ENCODE measurements at places on chromosomes 6 and 20. TPM values are rescaled to one million over a fixed set of nuclear protein-coding genes. Genes with fewer than 3 reads are reported as not detected.

SEC63 gene
- total RNA-seq, result 10.8 TPM

MOG gene
- total RNA-seq, result not detected

NHSL1 gene
- total RNA-seq, result 48.5 TPM

COL11A2 gene
- under 0.01 TPM for total RNA-seq

TAF8 gene
- 14.9 TPM for total RNA-seq

MCHR2 gene
- not detected for total RNA-seq

ZFAND3 gene
- 11.7 TPM for total RNA-seq

CDH4 gene
- under 0.01 TPM for total RNA-seq

NMBR gene
- total RNA-seq, result not detected

POLR1H gene
- 36.2 TPM for total RNA-seq

PDE7B gene
- total RNA-seq, result 6.5 TPM

WFDC10B gene
- total RNA-seq, result not detected

CD93 gene
- total RNA-seq, result 101 TPM

GABRR2 gene
- 0.13 TPM for total RNA-seq

DNA sequence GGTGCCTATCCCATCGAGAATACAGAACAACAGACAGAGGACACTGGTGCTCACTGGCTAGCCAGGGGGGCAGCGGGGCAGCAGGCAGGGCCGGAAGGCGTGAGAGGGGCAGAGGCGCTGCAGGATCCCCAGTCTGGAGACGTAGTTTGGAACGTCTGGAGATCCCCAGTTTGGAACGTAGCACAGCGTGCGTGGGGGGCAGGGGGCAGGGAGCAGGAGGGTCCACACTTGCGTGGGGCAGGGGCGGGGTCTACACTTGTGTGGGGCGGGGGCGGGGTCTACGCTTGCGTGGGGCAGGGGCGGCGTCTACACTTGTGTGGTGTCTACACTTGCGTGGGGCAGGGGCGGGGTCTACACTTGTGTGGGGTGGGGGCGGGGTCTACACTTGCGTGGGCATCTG is 107.2 kb downstream of the DACT2 start:
- DNase-seq, result no peak

DNA sequence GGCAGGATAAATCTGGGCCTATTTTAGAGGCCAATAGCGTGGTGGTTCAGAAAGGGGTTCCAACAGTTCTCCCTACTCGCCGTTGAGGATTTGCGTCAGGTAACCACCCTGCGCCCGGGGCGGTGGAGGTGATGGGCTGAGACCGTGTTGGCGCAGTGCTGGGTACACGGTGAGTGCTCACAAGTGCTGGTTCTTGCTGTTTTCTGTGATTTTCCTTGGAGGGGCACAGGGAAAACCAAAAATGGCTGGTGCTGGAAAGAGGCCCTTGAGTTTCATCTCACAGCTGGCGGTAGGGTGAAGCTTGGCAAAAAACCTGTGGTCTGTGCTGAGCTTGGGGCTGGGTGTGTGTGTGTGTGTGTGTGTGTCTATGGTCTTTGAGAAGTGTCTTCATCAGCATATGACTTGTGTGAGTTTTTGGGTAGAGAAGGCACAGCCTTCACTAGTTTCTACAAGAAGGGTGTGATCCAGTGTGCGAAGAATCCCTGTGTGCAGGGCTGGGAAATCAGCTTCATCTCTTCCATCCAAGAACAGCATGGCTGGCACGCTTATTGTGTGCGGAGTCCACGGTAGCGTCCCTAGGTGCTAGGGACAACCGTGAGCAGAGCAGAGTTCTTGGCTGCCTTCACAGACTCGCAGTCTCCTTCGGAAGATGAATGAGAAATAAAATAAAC is 35.3 kb upstream of the SCRT2 start:
- no peak for DNase-seq

GRCh38 chr6:116858060-116858459 is 19.0 kb upstream of the RFX6 start:
- DNase-seq, result no peak

GRCh38 chr20:13105864-13106457 is 97.2 kb downstream of the SPTLC3 start:
- peak; percentile 23 for DNase-seq

DNA sequence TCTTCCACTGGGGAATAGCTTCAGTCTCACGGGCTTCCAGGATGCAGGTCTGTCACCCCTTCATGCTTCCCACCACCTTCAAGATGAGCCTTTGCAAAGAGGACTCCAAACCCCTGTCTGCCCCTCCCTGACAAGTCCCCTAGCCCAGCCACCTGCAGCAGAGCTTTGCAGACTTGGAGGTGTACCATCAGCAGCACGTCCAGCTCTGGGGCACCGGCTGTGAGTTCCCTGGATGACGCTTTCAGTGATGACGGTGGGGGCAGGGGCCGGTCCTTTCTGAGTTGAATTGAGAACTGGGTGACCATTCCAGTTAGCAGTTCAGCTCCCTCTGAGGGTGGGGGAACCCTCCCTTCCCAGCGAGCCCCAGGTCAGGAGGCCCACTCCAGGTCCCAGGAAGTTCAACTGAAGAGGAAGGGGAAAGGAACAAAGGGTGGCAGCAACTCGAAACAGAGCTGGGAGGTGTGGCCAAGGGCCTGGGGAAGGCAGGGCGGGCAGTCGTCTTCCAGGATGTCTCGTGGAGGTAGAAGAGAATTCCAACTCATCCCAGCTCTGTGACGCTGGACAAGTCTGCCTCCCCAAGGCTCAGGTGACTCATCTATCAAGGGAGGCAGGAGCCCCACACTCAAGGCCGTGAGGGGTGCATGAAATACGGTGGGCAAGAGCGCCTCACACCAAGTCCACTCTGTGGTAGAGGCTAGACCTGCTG is 86.0 kb downstream of the PTPN1 start:
- no peak for DNase-seq

DNA sequence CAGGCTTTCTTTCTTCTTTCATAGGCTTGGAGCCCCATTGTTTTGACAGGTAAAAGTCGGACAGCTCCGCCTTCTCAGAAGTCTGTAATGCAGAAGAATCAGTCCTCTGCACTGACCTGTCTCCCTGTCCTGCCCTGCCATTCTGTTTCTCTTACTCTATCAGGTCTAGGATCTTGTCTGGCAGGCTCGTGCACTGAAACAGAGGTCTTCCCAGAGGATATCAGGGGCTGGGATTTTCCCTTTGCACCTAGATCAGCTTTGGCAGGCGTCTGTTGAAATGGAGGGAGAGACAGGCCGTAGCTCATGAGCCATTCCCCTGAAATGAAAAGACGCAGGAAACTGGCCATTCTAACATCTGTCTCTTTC is 25.0 kb downstream of the KIF3B start:
- DNase-seq, result peak; percentile 15

DNA sequence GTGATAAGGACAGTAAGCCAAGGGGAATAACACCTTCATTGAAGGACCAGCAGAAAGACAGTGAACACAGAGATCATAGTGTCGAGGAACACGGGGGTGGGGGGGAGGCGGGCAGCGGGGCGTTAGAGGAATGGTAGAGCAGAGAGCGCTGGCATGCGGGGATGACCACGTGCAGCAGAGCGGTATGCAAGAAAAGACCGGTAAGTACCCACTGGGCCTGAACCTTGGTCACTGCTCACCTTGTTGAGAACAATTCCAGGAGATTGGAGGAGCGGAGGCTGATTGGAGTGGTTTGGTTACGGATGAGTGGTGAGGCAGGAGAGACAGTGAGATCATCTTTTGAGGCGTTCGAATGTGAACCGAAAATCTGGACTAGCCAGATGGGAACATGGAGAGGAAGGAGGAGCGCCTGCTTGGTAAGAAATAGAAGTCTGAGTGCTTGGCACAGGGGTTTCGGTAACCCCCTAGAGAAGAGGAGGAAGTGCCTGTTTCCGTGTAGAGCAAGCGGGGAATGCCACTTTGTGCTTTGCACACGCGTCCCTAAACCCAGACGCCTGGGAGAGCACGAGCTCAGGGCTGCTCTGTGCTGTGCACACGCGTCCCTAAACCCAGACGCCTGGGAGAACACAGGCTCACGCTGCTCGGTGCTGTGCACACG is 70.0 kb downstream of the FAM120B start:
- no peak for DNase-seq

DNA sequence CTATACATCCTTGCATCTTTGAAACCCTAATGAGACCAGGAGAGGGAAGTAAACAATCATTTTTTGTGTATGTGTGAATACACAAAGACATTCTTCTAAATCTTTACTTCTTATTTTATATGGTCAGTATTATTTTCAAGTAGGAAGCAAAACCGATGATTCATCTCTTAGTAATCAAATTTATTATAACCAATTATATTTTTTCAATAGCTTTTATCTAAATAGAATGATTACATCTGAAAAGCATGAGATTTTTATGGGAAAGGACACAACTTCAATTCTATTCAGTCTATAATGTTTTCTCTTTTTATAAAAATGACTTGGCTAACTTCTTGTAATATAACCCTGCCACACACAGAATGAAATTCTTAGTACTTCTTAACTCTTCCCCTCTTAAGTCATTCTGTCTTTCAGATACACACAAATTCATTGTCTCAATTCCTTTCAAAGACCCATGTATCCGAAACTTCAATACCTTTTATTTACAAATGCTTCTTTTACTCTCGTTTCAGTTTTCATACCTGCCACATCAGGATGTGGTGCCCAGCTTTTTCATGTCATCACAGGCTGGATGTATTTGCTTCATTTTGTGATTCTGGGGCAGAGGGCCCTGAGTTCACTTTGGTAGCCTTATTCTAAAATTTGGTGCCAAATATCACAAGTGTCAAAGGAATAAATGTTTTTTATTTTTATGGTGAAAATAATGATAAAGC is 227.0 kb downstream of the PHF3 start:
- no peak for DNase-seq

DNA sequence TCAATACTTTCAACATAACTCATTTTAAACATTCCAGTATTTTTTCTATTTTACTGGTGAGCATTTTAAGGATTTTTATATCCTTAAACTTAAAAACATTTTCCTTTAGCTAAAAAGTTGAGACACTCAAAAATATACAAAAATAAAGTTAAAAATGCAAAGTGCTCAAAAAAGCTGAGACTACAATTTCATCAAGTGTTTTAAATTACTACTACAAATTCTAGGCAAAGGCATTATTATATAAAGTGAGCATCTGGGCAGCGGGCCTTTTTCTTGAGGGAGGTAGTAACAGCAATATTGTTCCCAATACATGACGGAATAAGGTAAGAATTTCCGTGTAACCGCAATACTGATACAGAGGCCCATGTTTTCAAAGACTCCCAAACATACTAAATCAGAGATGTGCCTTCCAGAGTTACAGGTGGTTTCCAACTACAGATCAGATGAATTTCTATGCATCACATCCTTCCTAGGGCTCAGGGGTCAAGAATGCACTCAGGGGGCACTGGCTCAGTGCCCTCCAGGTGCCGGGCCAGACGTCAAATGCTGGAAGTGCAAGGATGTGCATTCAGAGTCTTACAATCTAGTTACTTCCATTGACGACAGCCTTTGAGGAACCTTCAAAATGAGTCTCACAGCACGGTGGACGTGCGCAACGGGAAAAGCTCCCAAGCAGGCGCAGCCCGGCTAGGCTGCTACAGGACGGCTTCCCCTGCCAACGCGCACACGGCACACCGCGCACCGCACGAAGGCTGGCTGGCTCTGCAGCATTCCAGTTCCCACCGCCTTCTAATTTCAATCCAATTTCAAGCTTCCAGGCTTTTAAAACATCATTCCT is 1.7 kb downstream of the PHF10 start:
- peak; percentile 34 for DNase-seq

GRCh38 chr6:11404838-11405237 is 132.7 kb upstream of the TMEM170B start:
- DNase-seq, result no peak

GRCh38 chr20:58519940-58520712 is 4.9 kb upstream of the APCDD1L start:
- no peak for DNase-seq

GRCh38 chr6:161917645-161918044 is 643.8 kb upstream of the AGPAT4 start:
- no peak for DNase-seq

DNA sequence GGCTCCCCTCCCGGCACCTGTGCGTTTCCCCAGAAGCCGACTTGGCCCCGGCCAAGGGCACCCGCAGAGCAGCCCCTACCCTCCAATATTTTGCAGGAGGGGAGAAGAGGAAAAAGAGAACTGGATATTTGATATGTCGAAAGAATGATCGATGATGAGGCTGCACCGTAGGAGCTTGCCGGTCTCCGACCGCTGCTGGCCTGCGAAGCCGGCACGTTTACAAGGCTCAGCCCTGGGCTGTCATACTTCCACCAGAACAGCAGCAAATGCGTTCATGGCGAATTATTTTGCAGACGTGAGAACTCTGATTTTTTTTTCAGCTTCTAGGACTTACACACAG is 296.7 kb downstream of the TFAP2C start:
- no peak for DNase-seq

- no peak for DNase-seq
Observed at GRCh38 chr20:19626896-19627295, 131.2 kb upstream of the RIN2 start.

GRCh38 chr6:89414215-89414614 is 2.1 kb upstream of the RRAGD start:
- DNase-seq, result no peak

DNA sequence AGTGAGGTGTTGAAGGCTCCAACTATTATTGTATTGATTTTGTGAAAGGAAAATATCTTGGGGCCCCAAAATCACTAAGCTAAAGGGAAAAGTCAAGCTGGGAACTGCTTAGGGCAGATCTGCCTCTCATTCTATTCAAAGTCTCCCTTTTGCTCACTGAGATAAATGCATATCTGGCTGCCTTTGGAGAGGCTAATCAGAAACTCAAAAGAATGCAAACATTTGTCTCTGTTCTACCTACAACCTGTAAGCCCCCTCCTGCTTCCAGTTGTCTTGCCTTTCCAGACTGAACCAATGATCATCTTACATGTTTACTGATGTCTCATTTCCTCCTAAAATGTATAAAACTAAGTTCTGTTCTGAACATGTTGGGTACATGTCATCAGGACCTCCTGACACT is 125.9 kb downstream of the HTR1B start:
- DNase-seq, result no peak

DNA sequence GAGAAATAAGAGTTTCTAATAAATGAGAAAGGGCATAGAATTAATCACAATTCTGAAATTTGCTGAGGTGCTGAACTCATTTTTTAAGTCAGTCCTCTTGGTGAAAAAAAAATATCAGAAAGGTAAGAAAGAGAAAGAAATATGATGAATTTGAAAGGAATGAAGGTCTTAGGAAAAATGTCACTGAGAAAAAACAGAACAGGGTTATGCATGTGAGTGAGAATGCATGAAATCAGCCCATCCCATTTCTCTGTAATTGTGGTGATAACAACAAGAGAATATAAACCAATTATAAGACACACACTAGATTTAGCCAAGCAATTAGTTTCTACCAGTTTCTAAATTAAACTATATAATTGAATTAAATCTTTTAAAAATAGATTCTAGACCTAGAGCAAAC is 138.9 kb downstream of the TBX18 start:
- no peak for DNase-seq

GRCh38 chr6:43172104-43173007 is 1.3 kb downstream of the SRF start:
- DNase-seq, result peak; percentile 38

All from dermis microvascular lymphatic vessel endothelial cell (primary cell).